Activated CD4-positive, alpha-beta T cell treated with anti-CD3 and anti-CD28 coated beads for 48 hours (primary cell): ENCODE measurements at places on chromosomes 7 and 10.

DNA sequence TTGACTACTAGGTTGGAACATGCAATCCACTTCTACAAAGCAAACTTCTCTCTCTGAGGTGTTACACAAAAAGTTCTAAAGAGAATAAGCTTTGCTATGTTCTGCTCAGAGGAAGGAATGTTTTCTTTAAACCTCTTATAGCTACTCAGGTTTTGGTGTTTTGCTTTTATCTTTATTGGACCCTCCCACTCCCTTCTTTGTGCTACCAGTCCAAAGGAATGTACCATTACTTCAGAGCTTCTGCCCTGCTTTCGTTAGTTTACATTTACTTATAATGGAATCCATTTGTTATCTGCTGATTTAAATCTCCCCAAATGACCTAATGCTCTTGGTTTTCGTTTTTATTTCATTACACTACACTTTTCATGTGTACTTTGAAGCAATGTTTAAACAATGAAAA lies 154.9 kb downstream of the ATE1 start:
- no peak for DNase-seq

GRCh38 chr10:21020545-21020944 lies 123.4 kb upstream of the NEBL start:
- DNase-seq, result peak; percentile 63

DNA sequence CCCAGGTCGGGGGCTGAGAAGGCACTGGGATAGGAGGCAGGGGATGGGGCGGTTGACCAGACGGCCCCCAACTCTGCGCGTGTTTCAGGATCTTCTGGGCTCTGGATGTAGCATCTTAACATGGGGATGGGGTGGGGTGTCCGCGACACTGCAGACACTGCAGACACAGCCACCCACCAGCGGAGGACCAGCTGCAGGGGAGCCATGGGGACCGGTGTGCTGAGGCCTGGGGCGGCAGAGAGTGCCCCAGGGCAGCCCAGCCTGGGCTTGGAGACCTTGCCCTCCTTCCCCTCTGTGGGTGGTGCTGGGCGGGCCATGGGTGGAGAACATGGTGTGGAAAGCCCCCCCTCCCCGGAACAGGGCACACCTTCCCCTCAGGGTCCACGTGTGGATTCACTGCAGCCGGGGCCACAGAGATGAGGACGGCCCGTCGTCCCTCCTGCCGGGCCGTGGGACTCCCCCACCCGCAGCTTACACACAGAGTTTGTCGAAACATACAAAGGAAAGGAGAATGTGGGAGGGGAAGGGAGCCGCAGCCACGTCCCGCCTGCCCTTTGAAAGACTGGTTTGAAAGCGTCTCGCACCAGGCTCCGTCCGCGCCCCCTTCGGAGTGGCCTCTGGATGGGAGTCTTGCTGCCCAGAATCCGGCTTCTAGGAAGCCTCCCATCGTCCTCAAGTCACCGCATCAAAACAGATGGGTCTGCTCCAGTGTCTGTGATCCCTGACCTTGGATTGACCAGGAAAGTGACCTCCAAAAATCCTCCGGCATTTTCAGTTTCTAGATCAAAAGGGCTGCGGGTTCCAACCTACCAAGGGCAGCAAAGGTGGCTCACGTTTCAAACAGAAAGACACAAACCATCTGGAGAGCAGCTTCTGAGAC lies 91.5 kb upstream of the TCERG1L start:
- DNase-seq, result no peak

DNA sequence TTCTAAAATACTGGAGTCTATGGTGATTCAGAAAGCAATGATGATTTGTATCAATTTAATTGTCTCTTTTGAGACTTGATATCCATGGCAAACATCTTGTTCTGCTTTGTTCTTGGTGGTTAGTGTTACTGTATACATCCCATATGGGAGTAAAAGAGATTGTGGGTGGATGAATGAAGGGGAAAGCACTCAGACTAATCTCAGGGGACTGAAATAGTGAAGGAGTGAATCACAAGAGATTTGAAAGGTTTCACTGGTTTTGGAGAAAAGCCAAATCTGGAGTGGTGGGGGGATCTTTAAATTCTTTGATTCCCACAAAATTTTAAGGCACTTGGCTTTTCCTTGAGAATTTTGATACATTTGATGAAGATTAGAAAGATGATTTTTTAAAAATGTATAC lies 369.4 kb downstream of the INHBA start:
- no peak for DNase-seq

- no peak for DNase-seq
Observed at GRCh38 chr10:987620-987869, 689 bp upstream of the GTPBP4 start.

- DNase-seq, result peak; percentile 47
Observed at GRCh38 chr10:48551861-48552591, 52.8 kb downstream of the ARHGAP22 start.

- no peak for DNase-seq
Observed at GRCh38 chr7:156554488-156554887, 86.1 kb upstream of the RNF32 start.

GRCh38 chr7:143286522-143286890 lies 1.6 kb upstream of the CASP2 start:
- DNase-seq, result no peak

GRCh38 chr7:155505422-155505793 lies 41.0 kb downstream of the CNPY1 start:
- no peak for DNase-seq

DNA sequence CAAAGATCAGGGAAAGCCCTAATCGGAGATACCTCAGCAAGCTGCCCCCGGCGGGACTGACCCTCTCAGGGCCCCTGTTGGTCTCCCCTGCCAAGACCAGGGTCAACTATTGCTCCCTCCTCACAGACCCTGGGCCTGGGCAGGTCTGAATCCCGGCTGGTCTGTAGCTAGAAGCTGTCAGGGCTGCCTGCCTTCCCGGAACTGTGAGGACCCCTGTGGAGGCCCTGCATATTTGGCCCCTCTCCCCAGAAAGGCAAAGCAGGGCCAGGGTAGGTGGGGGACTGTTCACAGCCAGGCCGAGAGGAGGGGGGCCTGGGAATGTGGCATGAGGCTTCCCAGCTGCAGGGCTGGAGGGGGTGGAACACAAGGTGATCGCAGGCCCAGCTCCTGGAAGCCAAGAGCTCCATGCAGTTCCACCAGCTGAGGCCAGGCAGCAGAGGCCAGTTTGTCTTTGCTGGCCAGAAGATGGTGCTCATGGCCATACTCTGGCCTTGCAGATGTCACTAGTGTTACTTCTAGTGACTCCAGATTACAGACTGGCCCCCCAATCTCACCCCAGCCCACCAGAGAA lies 24.1 kb downstream of the TBATA start:
- DNase-seq, result no peak

DNA sequence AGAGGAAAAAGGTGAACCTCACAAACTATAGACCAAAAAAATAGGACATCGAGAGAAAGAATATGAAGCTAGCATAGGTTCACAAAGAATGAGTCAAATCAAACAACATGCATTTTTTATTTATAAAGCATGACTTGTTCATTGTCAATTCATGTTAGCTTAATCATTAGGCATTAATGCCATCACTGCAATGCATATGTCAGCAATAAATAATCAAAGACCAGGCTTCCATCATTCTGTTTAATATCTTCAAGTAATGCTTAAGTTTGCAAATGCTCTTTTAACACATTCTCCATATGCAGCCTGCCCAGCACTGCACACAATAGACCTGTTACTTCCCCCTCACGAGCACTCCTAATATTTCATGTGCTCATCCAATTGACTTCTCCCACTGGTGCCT lies 8.9 kb upstream of the MAGI2 start:
- no peak for DNase-seq

DNA sequence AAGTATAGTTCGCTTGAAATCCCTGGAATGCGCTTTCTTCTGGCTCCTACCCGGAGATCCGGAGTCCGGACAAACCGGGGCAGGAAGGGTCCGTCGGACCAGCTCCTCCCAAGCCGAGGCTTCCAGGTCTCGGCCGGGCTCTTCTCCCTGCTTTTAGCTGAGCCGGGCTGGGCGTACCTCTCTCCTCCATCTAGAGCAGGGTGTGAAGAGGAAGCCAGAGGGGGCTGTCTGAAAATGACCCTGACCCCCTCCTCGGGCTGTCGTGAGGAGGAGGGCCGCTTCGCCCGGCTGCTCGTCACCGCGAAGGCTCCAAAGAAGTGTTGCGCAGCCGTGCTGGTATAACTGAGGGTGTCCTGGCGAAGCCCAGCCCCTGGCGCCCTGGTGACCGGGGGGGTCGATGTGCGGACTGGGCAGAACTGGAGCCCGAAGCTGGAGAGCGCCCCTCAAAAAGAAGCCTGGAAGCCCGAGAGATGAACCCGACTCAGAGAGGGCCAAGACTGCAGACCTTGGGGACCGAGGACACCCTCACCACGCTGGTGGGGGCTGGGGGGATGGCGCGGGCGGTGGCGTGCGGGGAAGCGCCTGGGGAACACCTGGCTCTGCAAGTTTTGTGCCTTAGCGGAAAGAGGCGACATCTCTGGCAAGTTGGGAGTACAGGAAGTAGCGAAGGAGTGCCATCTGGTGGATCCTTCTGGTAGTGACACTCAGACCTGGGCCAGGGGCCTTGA lies 5.7 kb downstream of the KAZALD1 start:
- peak; percentile 86 for DNase-seq

DNA sequence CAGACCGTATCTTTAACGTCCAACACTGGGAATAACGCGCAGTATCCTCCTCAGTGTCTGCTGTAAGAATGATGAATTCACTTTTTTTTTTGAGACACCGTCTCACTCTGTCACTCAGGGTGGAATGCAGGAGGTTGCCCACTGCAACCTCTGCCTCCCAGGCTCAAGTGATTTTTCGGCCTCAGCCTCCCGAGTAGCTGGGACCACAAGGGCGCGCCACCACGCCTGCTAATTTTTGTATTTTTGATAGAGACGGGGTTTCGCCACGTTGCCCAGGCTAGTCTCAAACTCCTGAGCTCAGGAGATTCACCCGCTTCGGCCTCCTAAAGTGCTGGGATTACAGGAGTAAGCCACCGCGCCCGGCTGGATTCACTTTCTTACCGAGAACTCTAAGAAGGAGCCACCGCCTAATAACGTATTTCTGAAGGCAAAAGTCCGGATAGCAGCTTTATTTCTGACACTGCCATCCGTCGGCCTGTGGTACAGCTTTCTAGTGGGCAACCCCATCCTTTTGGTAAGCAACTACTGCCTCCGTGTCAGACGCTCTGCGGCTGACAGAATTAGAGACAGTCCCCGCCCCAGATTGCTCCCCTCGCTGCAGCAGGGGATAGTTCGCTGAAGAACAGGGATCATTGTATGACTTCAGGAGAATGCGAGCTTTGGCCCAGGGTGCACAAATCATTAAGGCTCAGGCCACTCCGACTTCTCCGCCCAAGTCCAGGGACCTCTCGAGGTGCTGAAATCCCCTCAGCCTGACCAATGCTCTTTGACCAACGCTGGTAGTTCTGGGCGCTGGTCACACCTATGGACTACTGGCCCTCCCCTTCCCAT lies 662 bp downstream of the POLR3A start:
- DNase-seq, result peak; percentile 33

DNA sequence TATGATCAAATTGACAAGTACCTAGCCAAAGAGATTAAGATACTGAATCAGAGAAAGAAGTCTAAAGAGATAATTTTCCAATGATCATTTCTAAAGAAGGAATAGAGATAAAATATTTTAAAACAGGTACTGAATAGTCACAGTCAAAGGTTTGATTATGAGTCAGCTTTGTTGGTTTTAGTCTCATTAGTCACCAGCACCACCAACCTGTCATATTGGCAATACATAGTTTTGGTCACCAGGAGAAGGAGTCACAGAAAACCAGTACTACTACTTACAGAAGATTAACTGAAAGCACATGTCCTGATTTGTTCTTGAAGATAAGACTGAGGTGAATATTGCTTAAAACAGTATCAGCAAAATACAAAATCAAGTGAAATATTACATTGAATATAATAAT lies 34.6 kb downstream of the ZEB1 start:
- DNase-seq, result peak; percentile 24

DNA sequence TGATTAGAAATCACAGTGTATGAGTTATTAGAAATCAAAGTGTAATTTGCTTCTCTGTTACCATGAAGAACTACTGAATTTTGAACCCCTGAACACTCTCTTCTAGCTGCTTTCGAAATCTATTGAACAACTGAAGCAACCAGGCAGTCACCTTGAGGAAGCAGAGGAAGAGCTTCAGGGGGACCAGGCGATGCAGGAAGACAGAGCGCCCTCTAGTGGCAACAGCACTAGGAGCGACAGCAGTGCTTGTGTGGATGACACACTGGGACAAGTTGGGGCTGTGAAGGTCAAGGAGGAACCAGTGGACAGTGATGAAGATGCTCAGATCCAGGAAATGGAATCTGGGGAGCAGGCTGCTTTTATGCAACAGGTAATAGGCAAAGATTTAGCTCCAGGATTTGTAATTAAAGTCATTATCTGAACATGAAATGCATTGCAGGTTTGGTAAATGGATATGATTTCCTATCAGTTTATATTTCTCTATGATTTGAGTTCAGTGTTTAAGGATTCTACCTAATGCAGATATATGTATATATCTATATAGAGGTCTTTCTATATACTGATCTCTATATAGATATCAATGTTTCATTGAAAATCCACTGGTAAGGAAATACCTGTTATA lies 170.7 kb downstream of the HDAC9 start:
- DNase-seq, result peak; percentile 73

GRCh38 chr7:76261329-76261728 lies 41.1 kb upstream of the HSPB1 start:
- DNase-seq, result no peak

GRCh38 chr10:34940436-34940835 lies 125.3 kb upstream of the PARD3 start:
- DNase-seq, result no peak

DNA sequence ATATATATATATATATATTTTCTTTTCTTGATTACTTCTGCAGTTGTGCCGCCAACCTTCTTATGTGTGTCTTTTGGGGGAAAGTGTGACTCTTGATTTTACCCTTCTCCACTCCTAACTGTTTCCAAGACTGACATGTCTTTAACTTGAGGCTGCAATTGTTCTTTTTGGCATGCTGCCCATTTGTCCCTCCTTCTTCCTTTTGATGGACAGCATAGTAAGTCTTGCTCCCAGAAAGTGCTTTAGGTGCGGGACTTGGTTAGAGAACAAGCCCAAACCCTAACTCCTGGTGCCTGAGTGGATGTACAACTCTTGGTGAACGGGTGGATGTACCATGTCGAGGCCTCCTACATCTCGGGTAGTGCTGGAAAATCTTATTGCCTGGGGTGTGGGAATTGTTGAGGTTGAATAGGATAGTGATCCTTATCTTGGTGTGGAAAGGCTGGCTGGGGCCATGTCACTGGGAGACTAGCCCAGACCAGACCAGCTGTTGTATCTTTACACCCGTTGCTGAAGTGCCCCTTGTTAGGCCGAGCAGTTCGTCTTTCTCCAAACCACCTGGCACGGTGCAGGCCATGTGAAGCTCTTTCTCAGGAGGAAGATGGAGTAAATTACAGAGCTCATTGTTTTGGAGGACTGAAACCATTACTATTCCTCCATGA lies 16.3 kb downstream of the TCF7L2 start:
- DNase-seq, result no peak

GRCh38 chr7:91310830-91311460 lies 46.7 kb downstream of the FZD1 start:
- no peak for DNase-seq

- no peak for DNase-seq
Observed at GRCh38 chr7:110373416-110373815, 717.5 kb upstream of the LRRN3 start.

- no peak for DNase-seq
Observed at GRCh38 chr10:7547829-7548228, 118.9 kb downstream of the ITIH5 start.

GRCh38 chr7:145543242-145543641 lies 573.4 kb upstream of the CNTNAP2 start:
- DNase-seq, result no peak

GRCh38 chr7:37371755-37372154 lies 76.9 kb downstream of the ELMO1 start:
- DNase-seq, result peak; percentile 29

- no peak for DNase-seq
Observed at GRCh38 chr7:147279514-147279913, 1162.9 kb downstream of the CNTNAP2 start.

- no peak for DNase-seq
Observed at GRCh38 chr10:126439942-126440341, 51.7 kb upstream of the ADAM12 start.
